ENCODE measurements at places on chromosomes 1 and 21. TPM values are rescaled to one million over a fixed set of nuclear protein-coding genes. Genes with fewer than 3 reads are reported as not detected.

DNA sequence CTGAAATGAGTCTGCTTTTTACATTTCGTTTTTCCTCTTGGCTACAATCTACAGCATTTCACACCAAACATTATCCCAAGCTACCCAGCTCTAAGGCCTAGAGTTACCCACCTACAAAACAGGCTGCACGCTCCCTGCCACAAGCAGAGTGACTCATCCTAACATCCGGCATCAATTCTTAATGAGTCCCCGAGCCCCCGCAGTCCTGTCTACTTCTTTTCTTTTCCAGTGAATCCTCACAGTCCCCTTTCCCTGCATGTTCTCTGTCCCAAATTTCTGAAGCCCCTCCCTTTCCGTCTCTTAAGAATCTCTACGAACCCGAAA lies 650 bp downstream of the PCNX2 start:
- no peak for DNase-seq

GRCh38 chr1:64195081-64195395 lies 8.4 kb upstream of the UBE2U start:
- DNase-seq, result no peak

DNA sequence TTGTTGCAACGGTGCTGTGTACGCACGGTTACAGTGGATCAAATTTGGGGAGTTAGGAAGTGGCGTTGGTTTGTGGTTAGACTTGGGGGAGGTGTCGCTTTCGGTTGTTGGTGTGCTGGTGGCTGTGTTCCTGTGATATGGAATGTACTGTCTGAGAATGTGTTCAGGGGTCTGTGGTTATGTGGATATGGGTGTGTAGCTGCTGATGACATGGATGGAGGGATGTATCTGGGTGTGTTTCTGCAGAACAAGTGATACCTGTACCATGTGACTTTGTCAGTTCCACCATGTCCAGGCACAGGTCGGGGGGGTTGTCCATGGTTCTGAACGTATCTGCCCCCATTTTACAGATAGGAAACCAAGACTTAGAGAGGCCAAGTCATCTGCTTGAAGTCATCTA lies 22.7 kb downstream of the PAX7 start:
- DNase-seq, result no peak

DNA sequence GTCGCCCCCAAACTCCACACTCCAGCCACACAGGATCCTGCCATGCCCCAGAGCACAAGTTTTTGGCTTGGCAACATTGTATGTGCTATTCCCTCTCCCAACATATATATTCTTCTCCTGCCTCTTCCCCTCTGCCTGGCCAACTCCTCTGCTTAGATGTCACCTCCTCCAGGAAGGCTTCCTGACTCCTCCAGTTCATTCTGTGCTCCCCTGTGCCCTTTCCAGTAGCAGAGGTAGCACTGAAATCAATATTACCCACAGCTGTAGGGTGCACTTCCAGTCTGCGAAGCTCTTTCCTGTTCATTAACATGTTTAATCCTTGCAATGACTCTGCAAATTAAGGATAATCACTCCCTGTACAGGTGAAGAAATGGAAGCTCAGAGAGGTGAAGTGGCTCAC lies 21.2 kb downstream of the ALDH4A1 start:
- no peak for DNase-seq

DNA sequence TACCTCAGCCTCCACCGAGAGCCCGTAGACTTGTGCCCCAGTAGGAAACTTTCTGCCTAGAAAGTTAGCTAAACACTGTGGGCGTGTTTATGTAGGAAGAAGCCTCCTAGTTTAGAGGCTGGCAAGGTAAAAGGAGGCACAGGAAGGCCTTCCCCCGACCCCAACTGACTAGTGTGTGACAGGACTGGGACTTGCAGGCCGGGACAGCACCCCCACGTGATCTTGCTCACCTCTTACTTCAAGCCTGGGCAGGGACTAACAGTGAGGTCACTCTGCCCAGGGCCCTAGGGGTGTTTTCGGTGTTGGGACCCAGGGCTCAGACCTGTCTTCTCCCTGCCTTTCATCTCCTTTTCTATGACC lies 392 bp upstream of the TAGLN2 start:
- no peak for DNase-seq

DNA sequence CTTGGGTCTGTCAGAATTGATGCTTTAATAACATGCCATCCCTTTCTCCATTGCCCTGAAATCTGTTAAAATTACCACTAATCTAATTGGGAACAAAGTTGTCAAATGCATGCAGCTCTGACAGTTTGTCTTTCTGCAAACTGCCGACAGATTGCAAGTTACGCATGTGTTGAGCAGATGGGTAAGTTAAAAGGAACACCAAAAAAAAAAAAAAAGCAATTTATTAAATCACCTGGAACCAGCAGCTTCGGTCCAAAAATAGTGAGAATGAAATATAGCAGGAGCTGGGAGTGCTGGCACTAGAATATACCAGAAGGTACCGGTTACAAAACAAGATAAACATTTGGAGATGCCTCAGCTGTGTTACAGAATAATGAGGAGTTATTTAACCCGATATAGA lies 149.6 kb upstream of the C1orf87 start:
- DNase-seq, result no peak

DNA sequence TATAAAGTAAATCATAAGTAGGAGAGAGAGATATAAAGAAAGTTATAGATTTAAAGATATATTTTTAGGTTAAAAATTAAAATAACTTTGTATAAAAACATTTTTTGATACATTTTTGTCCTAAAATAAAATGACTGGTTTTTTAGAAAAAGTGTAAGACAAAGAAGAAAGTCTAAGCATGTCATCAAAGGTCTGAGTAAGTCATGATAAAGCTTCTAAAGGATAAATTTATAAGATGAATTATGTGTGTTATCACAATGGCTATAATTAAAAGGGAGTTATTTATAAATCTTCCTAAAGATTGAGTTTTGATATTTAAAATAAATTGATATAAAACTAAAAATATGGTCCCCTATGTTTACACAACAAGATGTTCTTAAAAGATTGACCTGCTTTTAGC lies 370.9 kb downstream of the PTPRU start:
- DNase-seq, result no peak

GRCh38 chr1:204350857-204351573 lies 8.7 kb downstream of the PLEKHA6 start:
- DNase-seq, result no peak

- peak; percentile 72 for DNase-seq
Measured at GRCh38 chr1:153506831-153507413, 28.9 kb downstream of the S100A6 start.

GRCh38 chr1:150162862-150163706 lies 13.4 kb downstream of the PLEKHO1 start:
- peak; percentile 95 for DNase-seq

DNA sequence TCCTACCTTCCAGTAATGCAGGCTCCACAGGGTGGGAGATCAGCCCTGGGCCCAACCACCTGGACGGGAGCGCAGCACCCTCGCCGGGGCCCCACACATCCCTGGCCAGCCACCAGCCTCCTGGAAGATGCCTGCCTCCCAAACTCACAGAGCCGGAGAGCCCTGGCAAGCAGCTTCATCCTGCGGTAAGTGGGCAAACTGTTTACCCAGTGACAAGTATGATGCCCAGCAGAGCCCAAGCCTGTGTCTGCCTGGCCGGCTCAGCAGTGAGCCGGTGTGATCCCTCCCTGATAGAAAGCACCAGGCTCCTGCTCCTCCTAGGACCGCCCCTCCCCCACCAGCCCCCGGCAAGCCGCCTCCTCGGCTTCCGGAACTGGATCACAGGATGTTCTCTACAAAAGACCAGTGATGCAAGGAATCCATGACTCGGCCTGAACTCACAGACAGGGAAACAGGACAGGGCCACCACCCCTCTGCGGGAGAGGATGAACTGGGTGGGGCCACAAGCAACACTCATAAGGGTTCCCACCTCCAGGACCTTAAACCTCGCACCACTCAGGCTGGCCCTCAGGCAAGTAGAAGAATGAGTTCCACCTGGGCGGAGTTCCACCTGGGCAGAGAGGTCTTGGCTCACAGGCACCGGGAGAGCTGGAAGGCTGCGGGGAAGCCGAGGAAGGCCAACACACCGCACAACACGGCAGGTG lies 7.9 kb downstream of the ACOT7 start:
- DNase-seq, result no peak

The IARS2 gene
- 28.6 TPM for polyA plus RNA-seq

The LELP1 gene
- not detected for polyA plus RNA-seq

The LHX8 gene
- not detected for polyA plus RNA-seq

The GJA8 gene
- polyA plus RNA-seq, result not detected

The PKP1 gene
- polyA plus RNA-seq, result not detected

The SAMD11 gene
- not detected for polyA plus RNA-seq
